ENCODE measurements at places on chromosomes 7 and 10. TPM values are rescaled to one million over a fixed set of nuclear protein-coding genes. Genes with fewer than 3 reads are reported as not detected.

- DNase-seq: no peak
Measured at GRCh38 chr10:33047655-33048054, 89.6 kb upstream of the ITGB1 start.

DNA sequence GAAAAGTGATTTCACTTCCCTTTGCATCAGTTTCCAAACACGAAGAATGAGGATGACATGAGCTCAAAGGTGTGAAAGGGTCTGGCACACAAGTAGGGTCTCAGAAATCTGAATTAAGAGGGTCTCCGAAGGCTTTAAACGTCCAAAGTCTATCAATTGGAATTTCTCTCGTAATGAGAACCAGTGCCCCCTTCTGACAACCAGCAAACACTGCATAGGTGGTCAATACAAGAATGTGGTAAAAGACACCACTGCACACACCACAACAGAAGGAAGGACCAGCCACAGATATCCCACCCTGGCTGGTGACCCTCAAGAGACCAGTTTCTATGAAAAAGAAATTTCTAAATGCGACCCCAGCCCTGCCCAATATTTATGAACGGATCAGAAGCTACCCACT is 78.1 kb downstream of the CALN1 start:
- no peak for DNase-seq

DNA sequence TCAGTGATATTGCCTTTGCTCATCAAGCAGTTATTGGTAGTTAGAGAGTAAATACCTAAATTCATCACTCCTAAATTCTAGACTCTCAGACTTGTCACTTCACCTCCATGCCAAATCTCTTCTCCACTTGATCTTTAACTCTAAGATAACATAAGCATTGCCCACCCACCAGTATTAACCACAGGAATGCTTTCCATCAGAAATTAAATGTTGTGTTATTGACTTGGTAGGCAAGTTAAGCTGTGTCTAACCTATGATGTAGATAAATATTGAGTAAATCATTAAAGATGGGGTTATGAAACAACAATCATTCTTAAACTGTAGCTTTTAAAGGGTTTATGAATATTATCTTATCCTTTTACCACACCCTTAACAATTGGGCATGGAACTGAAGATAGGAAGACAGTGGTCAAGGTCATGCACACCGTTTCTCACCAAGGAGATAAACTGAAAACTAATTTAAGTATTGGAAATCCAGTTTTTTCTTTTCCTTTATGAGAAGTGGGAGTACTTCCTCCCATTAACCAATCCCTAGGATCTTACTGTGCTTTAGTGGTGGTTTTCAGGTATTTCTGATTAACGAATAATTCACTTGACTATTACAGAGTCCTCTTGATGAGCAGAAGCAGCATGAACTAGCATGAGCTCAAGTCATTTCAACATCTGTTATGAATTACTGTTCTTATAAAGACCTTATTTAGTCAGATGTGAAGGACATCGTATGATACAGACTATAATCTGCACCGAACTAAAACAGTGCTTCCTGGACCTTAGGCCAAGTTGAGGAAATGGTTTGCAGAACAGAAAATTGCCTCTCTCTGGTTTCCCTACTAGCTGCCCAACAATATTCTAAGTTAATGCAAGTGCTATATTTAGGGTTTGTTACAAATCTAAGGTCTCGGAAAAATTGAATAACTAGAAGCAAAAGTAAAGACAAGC is 142.0 kb downstream of the LCOR start:
- DNase-seq: no peak

- DNase-seq: no peak
Measured at GRCh38 chr10:117242463-117242832, 1.5 kb downstream of the SLC18A2 start.

DNA sequence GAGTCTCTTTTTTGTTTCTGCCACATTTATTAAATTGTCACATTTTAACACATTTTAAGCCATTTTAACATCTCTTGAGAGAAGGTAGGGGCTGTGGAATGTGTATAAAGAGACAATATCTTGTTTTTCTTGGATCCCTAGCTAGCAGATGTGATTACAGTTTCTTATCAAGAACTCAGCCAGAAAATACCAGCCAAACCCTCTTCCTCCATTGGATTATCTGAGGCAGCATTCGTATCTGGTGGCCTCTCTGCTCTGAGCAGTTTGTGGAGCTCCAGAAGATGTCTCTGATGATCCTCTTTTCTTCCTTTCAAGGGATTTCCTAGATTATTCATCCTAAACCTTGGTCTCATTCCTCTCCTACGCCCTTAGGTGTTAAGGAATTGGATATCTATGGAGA is 35.3 kb upstream of the PFKFB3 start:
- no peak for DNase-seq

FBXL15 gene
- total RNA-seq: 13.4 TPM

Measured in heart left ventricle (tissue), 16 donors.